Endothelial cell of umbilical vein (primary cell): ENCODE measurements at places on chromosomes 5 and 9. TPM values are rescaled to one million over a fixed set of nuclear protein-coding genes. Genes with fewer than 3 reads are reported as not detected.

The BAAT gene
- 0.01 TPM in 1 of 2 replicates, not detected in the other for polyA plus RNA-seq

The PLAC8L1 gene
- 0.80 and 0.99 TPM in 2 replicates for polyA plus RNA-seq

The ECM2 gene
- 0.03 TPM in 2 replicates for polyA plus RNA-seq

The IL4 gene
- not detected in 2 replicates for polyA plus RNA-seq

The EPB41L4B gene
- polyA plus RNA-seq, result 0.10 and 0.11 TPM in 2 replicates

The PCDHGA6 gene
- 2.6 and 2.7 TPM in 2 replicates for polyA plus RNA-seq

The RGMB gene
- polyA plus RNA-seq, result 15.0 and 16.2 TPM in 2 replicates

The ADGRV1 gene
- polyA plus RNA-seq, result 0.05 and 0.55 TPM in 2 replicates

The KLF4 gene
- 2.4 and 2.7 TPM in 2 replicates for polyA plus RNA-seq

The TAF11L4 gene
- polyA plus RNA-seq, result not detected in 2 replicates

The OR13C3 gene
- polyA plus RNA-seq, result not detected in 2 replicates

The WNT8A gene
- polyA plus RNA-seq, result not detected in 2 replicates

The SLC9A3 gene
- polyA plus RNA-seq, result 0.79 and 0.88 TPM in 2 replicates

The CYLC2 gene
- polyA plus RNA-seq, result not detected in 2 replicates

The NTNG2 gene
- 0.08 and 0.11 TPM in 2 replicates for polyA plus RNA-seq

The IFNB1 gene
- polyA plus RNA-seq, result not detected in 2 replicates

The ENHO gene
- 0.10 and 0.11 TPM in 2 replicates for polyA plus RNA-seq

The CD72 gene
- 0.39 TPM in 1 of 2 replicates, not detected in the other for polyA plus RNA-seq

The AK8 gene
- polyA plus RNA-seq, result 0.05 and 0.06 TPM in 2 replicates

The TXNDC8 gene
- polyA plus RNA-seq, result not detected in 2 replicates

The SLC6A7 gene
- not detected in 2 replicates for polyA plus RNA-seq
